ENCODE measurements at places on chromosomes 6 and 20.

GRCh38 chr20:49579874-49580812 is 12.2 kb upstream of the PTGIS start:
- DNase-seq, result no peak

- DNase-seq, result no peak
These were observed 38.8 kb downstream of the ELOVL5 start for GRCh38 chr6:53309901-53310300.

DNA sequence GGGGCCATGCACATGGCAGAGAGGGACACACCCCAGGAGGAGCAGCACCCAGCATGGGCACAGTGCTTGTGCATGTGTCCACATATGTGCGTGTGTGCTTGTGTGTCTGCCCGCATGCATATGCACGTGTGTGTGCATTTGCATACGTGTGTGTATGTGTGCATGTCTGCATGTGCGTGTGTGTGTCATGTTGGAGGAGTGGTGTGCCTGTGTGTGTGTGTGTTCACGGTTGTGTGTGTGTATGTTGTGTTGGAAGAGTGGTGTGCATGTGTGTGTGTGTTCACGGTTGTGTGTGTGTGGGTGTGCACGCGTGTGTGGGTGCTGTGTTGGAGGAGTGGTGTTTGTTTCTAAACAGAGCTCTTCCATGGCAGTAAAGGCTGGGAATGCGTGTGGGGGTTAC is 50.7 kb upstream of the SLCO4A1 start:
- DNase-seq, result no peak

DNA sequence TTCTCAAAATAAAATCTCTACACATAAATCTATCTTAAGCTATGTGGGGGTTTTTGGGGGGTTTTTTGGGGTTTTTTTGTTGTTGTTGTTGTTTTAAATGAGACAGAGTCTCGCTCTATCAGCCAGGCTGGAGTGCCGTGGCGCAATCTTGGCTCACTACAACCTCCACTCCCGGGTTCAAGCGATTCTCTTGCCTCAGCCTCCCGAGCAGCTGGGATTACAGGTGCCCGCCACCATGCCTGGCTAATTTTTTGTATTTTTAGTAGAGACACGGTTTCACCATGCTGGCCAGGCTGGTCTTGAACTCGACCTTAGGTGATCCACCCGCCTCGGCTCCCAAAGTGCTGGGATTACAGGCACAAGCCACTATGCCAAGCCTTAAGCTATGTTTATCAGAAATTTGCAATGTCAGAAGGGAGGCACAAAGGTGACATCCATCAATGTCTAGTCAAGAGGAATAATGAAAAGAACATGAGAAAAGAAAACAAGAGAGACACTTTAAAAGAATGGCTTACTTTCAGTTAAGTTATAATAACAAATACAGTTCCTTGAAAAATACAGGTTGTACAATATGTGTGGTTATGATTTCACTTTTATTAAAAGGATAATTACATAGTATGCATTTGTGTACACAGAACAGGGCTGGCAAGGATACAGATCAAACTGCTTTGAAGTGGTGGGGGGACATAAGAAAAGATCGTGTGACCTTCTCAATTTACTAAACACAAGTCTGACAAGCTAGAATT is 28.6 kb downstream of the SLC23A2 start:
- no peak for DNase-seq

DNA sequence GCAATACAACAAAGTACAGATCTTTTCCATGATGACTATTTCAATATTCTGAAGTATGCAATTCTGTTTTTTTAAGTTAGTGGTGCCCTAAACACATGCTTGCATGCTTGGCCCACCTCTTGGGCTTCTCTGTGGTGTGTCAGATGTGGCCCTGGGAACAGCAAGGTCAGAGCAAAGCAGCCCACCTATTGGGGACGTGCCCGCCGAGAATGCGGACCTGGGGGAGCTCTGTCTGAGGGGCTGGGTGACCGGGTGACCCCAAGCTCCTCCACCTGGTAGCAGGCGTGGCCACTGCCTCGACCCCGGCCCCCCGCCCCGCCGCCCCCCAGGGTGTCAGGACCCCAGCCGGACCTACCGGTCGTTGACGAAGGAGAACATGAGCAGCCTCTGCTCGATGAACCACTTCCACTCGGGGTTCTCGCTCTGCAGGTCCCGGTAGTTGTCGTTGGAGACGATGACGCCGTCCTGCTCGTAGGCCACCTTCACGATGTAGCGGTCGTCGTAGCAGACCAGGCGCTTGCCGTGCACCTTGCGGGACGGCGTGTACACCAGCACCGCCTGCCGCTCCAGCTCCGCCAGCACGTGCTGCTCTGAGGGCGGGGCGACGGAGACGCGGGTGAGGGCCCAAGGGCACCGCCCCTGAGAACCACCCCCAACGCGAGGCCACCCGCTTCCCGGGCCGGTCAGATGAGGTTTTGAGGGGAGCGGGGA is 28.3 kb downstream of the ZC3H12D start:
- DNase-seq, result no peak

DNA sequence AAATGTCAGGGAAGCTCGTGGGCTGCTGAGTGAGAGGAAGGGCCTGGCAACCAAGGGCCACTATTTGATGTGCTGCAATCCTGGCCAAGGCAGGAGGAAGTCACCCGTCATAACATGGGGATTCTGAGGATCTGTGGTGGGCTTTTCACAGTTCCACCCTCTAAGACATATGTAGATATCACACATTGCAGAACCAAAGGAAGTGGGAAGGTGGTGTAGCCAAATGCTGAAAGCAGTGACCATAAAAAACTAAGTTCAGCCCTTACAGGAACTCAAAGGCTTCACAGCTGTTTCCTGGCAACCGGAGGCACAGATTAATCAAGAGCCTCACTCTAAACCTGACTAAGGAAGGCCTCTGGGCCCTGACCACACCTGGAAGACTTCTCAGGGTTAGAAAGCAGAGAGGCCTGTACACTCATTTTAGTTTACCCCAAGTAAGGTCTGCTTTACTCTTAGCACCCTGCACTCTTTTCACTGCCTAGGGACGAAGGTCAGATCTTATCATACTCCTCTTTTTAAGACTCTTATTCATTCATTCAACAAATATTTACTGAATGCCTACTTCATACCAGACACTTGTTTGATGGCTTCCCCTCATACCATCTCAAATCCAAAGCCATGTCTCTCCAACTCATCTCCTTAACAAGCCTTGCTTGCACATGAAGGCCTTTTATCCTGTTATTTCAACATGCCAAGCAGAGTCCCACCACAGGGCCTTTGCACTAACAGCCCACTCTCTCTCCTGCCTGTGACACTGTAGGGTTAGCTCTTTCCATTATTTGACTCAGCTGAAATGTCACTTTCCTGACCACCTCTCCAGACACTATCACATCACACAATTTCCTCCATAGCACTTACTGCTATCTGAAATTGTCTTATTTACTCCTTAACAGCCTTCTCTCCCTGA is 2.6 kb downstream of the UBE2V1 start:
- no peak for DNase-seq

DNA sequence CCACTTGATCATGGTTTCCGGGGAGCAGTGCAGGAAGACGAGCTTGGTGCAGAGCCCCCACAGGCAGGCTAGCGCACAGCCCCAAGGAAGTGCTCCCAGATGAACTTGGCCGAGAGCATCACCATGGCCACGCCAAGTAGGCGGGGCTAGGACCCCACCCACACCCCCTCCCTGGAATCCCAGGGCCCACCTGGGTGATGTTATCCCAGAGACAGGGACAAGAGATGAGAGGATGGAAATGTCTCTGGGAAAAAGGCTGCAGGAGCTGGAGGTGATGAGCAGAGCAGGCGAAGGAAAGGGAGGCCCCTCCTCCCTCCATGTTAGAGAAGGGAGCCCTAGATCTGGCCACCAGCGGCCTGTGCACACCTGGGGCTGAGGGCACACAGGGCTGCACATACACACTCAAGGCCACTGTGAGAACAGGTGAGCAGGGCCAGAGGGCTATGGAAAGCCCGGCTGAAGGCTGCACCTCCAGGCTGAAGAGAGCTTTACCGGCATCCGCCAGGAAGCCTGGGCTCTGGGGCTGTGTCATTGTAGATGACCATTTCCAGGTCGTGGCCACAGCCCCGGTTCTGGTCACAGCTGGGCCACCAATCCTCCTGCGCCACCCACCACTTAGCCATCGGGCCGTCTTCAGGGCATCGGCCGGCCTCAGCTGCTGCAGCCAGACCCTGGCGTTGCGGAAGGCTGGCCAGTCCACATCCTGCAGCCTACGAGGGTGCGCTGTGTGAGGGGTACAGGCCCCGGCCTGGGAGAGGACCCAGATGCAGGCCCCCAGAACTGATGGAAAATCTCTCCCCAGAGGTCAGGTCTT is 24.9 kb downstream of the NPEPL1 start:
- DNase-seq, result no peak

DNA sequence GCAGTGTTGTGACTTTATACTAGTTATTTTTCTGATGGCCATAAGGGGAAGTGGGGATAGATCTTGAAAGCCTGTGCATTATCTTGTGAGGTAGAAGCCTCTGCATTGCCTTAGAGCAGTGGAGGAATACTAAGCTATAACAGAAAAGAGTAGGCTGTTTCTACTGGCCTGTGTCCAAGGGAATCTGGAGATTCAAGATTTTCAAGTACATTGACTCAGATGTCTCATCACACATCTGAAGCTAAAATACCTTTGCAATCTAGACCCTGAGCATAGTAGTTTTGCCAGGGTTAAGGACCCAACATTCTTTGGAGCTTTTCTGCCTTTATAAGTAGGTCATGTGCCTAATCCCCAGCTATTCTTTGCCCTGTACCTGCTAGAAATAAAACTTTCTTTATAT is 272.3 kb downstream of the TENT5A start:
- DNase-seq, result no peak

DNA sequence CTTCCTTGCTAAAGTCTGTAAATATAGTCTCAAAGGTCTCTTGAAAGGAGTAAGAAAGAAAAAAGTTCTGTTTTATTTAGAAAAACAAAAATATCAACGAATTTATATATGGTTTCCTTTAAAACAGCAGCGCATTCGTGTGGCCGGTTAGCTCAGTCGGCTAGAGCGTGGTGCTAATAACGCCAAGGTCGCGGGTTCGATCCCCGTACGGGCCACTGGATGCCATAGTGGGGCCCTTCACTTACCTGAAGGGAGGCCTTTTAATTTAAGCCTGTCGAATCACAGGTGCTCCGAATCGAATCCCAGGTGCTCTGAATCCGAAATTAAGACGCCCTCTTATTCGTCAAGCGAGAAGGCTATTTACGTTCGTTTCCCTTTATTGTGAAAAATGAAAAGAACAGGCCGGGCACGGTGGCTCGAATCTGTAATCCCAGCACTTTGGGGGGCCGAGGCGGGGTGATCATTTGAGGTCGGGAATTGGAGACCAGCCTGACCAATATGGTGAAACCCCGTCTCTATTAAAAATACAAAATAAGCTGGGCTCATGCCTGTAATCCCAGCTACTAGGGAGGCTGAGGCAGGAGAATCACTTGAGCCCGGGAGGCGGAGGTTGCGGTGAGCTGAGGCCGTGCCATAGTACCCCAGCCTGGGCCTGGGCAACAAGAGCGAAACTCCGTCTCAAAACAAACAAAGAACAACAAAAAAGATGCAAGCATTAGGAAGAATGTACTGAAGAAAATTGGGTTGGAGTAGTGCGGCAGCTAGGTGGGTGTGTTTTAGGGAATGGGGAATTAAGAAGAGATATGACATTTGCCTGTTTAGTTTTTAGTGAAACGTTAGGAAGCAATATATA is 195.8 kb upstream of the ZNF184 start:
- no peak for DNase-seq

DNA sequence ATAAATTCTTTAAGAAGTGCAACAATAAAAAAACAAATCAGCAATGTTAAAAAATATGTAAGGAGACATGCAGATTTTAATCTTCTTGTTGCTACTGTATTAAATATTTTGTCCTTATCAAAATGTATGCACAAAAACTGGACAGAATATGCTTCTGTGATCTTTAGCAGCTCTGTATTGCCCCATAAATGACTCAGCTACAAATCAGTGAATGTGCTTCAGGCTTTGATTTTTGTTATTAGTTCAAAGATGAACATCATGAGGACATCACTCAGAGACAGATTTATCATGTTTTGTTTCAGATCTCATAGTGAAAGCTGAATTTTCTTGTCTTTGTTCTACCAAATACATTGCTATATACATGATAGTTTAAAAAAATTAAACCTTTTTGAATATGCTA is 312.4 kb downstream of the GRIK2 start:
- DNase-seq, result no peak

DNA sequence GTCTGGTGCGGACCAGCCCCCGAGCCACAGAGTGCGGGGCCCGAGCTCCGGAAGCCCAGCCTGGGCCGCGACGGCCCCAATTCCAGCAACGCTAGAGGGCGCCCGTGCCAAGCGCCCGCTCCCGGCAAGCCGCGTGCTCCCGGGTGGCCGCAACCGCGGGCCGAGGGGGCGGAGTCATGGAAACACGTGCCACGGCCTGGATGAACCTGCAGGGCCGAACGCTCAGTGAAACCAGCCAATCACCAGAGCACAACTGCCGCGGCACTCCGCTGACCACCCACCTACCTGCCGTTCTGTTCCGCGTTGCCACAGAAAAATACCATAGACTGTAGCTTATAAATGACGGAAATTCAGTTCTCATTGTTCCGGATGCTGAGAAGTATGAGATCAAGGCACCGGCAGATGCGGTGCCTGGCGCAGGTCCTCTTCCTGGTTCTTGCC is 85.7 kb upstream of the FOXC1 start:
- DNase-seq, result peak; percentile 55

GRCh38 chr6:72972579-72972978 is 252.7 kb downstream of the KHDC1L start:
- DNase-seq, result no peak

DNA sequence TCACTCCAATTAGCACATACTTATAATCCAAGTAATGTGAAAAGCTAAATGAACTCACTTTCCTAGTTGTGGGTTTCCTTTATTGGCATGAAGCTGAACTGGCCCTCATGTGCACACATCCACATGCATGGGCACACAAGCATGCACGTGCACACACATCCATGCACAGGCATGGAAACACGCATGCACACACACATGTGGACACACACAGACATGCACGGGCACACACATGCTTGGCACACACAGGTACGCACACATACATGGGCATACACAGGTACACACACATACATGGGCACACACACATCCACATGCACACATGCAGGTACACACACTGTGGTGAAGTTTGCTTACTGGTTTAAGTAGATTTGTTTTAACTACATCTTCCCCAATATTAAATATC is 23.8 kb downstream of the SYNDIG1 start:
- no peak for DNase-seq

GRCh38 chr6:148557796-148558321 is 189.0 kb upstream of the UST start:
- DNase-seq, result no peak

- DNase-seq, result no peak
These were observed 13.7 kb upstream of the PANK2 start for GRCh38 chr20:3875378-3875974.

GRCh38 chr20:17859002-17859615 is 109.5 kb downstream of the SNX5 start:
- DNase-seq, result no peak

All from stimulated activated CD4-positive, alpha-beta T cell treated with anti-CD3 and anti-CD28 coated beads, Interleukin-1b, Interleukin-23, amount 100 ng/mL, for 1 hour (primary cell).